ENCODE measurements at places on chromosomes 2 and 18.

DNA sequence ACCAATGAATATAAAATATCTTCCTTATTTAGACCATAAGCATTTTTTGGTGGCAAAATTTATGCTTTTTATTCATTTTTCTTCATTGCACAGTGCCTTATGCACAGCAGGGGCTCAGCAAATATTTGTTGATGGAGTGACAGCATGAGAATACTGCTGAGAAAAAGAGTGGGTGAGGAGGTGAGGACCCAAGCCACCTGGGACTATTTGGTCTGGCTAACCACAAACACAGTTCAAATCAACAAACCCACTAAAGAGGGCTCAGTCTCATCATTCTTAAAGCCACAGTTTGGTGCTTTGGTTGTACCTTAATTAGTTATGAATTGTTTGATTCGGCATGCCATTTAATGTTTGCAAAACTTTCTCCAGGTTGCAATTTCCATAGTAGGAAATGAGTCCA, 183.5 kb upstream of the ZNF521 start:
- DNase-seq = no peak

DNA sequence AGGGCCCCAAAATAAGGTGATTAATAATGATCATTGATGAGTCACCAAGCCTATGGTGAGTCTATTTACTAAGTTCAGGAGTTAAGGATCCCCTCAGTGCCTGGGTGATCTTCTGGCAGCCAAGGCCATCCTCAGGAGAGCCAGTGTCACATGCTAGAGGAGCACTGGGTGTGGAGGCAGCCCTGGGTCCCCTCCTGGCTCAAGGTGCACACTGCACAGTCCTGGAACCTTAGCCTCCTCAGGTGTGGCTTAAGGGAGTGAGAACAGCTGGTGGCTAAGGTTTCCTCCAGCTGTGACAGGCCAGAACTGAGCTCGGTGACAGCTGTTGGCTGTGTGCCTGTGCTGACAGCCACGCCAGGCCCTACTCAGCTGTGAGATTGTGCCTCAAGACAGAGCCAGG, 52.1 kb upstream of the ACAA2 start:
- DNase-seq = no peak

DNA sequence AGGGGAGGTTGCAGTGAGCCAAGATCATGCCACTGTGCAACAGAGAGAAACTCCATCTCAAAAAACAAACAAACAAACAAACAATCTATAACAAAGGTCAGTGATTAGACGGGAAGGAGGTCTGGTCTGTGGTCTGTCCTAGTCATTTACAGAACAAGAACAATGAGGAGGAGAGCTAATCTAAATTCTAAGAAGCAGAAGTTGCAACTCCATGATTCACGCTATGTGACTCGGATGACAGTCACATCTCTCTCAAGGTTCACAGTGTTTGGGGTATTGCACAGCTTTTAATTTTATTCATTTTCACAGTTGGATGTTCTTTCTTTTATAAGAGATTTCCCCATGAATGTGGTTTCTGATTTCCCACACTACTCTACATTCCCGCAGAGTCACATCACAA, 218.7 kb upstream of the PIEZO2 start:
- DNase-seq = no peak

GRCh38 chr2:41966920-41967319, 80.9 kb upstream of the PKDCC start:
- DNase-seq = no peak

DNA sequence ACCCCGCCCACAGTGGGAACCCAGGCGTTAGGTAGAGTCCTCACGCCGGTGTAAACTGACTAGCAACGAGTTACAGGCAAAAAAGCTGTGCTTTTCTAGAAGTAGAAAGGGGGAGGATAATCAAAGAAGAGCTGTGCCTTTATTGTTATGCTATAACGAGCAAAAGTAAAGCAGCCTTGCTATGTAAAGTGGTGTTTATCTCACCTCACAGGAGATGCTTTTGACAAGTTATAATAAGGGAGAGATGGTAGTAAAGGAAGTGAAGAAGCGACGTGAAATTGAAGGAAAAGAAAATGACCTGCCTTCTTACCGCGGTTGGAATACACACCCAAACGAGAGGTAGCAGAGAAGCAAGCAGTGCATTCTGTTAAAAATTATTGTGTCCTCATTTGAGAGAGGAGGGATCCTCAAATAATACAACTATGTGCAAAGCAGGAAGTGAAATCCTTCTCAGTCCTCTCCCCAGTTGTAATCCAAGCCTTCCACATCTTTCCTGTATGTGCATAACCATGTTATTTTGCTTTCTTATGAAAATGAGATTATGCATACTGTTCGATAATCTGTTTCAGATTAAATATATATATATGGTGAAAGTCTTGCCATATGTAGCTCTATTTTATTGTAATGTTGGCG, 962 bp downstream of the TANK start:
- peak; percentile 34 for DNase-seq

GRCh38 chr2:54558188-54559005, 102.3 kb downstream of the SPTBN1 start:
- peak; percentile 71 for DNase-seq

DNA sequence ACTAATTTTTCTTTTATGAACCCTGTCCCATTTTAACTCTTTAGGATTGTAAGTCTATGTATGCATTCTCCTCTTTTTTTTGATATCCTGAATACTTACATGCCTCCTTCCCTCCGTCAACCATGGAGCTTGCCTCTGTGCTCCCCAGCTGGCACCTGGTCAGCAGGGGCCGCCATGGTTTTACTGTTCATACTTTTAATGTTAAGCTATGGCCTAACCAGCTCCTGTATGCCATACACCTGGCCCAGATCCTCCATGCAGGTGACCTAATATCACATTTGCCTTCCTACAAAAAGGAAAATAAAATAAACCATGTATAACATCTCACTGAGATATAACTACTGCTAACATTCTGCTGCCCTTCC, 283.1 kb upstream of the TRIB2 start:
- DNase-seq = no peak

GRCh38 chr2:160509016-160509415, 15.4 kb upstream of the RBMS1 start:
- DNase-seq = no peak

- DNase-seq = no peak
Measured at GRCh38 chr2:167142554-167142953, 254.3 kb downstream of the XIRP2 start.

DNA sequence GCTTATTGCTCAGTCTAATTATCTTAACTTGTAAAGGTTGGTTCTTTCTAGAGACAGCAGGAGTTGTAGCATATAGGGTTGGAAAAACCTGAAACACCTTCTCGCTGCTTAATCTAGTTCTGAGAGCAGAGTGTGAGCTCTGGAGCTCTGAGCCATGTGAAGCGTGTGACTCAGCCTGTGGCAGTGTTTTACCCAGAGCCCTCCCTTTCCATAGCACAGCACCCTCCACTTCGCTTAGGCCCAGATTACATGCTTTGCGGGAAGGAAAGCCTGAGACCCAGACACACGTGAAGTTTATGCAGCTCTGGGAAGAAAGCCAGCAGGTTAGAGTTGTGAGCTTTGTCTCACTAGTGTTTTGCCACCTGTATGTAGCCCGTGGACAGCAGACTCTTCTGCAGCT, 74.5 kb downstream of the INPP4A start:
- no peak for DNase-seq

GRCh38 chr2:105771836-105772235, 27.1 kb downstream of the NCK2 start:
- no peak for DNase-seq

DNA sequence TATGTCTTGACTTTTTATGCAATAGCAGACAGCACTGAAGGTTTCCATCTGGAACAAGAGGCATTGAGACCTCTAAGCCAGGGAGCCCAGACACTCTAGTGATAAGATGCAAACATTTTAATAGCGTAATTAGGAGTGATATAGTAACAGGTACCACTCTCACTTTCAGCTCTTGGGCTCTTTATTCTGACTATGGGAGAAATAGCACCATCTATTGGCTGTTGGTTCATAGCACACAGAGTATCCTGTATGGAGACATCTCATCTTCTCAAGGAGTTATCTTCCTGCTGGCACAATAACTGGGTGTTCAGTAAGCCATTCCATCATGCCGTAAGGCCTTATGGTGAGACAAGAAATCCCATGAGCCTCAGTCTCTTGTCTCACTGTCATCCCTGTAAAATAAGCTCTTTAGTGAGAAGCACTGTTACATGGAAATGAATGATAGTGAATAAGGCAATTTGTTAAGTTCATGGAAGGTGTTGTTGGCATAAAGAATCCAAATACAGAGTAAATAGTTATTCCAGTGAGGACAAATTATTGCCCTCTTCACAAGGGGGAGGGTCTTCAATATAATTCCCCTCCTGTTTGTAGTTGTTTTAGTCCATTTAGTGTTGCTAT, 48.3 kb downstream of the THUMPD2 start:
- DNase-seq = no peak

GRCh38 chr2:3965953-3966352, 262.6 kb downstream of the DCDC2C start:
- DNase-seq = no peak

DNA sequence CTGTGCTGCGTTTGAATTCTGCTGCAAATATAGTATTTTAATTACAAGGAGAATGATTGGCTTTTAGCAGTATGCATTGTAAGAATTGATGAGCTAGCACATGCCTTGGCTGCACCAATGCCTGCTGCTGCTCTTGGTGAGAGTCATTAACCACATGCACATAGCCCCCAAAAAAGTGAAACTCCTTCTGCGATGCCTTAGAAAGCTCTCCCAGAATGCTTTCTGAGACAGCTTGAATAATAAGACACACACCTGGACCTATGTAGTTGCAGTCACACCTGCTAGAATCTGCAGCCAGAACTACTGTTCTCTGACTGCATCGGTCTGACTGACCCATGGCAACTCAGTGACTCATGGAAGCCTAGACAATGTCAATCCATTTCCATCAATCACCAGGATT, 170.1 kb upstream of the DDX18 start:
- DNase-seq = no peak

DNA sequence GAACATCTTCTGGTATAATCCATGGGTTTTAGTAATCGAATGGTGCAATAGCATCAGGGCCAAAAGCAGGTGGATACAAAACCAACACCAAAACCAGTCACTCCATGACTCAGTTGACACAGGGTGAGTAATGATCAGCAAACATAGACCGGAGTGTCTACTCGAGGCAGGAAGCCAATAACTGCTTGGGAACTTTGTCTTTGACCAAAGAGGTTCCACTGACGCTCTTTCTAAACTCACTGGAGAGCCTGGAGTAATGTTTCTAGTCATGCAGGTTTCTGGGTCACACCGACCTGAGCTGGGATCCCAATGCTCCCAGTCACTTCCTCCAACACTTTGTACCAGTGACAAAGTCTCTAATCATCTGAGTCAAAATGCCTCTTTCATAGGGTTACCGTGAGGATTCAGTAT, 30.9 kb downstream of the MREG start:
- no peak for DNase-seq

DNA sequence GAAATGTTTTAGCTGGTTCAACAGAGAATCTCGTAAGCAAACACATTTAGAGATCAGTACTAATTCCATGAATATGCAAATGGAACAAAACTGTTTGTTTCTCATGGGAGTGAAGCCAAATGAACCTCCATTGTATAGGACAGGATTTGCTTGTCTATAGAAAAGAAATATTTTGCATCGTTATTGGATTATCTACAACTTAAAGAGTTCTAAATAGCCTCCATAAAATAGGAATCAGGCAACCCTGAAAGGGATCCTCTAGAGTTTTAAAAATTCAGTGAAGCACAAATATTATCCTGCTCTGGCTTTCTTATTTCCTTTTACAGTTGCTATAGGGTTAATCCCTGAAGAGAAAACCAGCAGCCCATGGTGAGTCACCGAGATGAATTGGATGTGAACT, 378.4 kb upstream of the NRXN1 start:
- DNase-seq = no peak

GRCh38 chr2:1420746-1421480, 7.7 kb downstream of the TPO start:
- DNase-seq = no peak

DNA sequence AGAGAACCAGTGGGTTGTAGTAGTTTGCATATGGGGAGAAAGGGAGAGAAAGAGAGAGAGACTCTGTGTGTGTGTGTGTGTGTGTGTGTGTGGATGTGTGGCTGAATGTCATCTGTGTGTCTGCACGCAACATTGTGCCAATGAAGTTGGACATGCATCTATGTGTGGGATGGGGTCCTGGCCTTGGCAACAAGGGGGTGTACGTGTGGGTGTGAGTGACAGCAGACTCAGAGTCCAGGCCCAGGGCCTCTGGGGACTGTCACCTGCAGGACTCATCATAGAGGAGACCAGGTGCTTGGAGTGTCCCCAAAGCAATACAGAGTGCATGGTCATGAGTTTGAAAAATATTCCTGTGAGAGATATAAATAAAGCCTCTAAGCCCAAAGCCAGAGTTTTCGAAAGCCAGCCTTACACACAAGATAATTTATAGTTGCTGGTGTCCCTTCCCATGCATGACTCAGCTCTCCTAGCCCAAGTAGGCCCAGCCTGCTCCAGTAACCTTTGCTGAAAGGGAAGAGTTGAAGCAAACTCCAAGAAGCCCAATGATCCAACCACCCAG, 59.9 kb downstream of the TNP1 start:
- no peak for DNase-seq

- DNase-seq = no peak
Measured at GRCh38 chr2:201411421-201411820, 39.8 kb downstream of the TRAK2 start.

DNA sequence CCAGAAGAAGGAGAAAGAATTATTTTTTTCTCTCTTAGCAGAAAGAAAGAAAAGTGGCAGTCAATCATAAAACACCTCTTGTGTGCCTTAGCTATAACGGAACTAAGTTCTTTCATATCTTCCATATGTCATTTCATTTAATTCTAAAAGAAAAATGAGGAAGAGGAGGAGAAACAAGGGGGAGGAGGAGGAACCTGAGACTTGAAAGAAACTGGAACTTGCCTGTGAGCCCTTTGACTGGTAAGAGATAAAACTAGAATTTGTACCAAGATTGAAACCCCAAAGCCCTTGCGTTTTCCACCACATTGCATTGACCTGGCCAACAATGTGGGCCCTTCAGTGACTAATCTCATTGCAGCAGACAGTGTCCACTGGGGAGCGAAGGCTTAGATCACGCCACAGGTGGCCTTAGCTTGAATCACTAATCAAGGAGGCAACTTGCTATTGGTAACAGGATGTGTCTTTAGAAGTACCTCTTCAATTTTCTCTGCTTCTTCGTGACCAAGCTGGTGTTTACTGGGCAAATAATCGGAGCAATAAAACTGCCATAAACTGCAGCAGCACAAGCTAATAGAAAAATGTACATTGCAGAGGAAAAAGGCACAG, 307.9 kb downstream of the CLIP4 start:
- no peak for DNase-seq

GRCh38 chr2:159148901-159149300, 137.6 kb downstream of the WDSUB1 start:
- no peak for DNase-seq
